ENCODE measurements at places on chromosomes 3 and 15.

DNA sequence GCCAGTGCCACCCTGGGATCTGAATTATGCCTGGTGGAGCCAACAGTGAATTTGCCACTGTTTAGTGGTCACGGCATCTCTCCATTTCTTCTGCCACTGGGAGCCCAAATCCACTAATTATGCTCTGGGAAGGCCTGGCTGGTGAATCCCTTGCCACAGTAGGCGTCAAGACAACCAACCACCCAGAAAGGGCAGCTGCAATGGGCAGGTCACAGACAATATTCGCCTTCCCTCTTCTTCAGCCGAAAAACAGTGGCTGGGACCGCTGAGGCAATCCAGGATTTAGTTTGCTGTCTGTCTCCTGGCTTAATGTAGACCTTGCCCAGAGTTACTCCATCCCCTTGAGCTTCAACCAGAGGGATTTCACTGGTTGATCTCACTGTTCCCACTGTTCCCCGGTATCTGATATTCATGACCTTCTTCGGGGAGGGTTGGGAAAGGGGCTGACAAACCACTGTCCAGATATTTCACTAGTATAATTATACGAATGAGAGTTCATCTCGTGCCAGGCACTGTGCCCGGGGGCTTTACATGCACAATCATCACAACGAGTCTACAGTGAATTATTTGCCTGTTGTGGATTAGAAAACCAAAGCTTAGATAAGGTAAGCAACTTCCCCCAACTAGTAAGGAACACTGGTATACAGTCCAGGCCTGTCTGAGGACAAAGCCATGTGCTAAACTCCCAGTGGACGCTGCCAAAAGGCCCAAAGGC, 49.9 kb upstream of the RAB6B start:
- no peaks in the 10 kb centered on the region for H3K36me3 ChIP-seq
- H3K4me3 ChIP-seq, result no peak overlapping the region
- H3K27ac ChIP-seq, result peak overlapping the region; percentile 27
- H3K4me1 ChIP-seq, result peaks cover 12% of the 10 kb centered on the region
- no peaks in the 10 kb centered on the region for H3K27me3 ChIP-seq

DNA sequence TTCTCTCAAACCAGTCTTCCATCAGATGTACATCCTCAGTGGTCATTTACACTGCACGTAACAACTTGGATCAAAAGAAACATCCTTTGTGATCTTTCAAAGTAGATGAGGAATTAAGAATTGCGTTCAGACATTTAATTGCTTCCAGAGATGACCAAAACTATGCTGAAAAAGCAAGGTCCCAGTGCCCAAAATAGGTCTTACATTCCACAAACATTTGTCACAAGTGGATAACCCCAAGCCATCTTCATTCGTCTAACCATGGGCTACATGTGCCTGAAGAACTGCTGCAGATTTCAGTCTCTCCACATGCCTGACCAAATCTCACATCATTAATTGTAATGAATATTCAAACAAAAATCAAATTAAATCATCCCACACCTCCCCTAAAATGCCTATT, 273.6 kb downstream of the SHOX2 start:
- H3K27ac ChIP-seq, result no peak overlapping the region
- H3K4me1 ChIP-seq, result no peaks in the 10 kb centered on the region
- H3K4me3 ChIP-seq, result no peak overlapping the region
- H3K36me3 ChIP-seq, result no peaks in the 10 kb centered on the region

- peak within 1 kb of the TSS; percentile 95 for H3K27ac ChIP-seq
- no peaks in the 10 kb centered on the region for H3K4me1 ChIP-seq
- H3K27me3 ChIP-seq, result no peaks in the 10 kb centered on the region
These were observed at the start of gene MYO1E for GRCh38 chr15:59372352-59373211. Gene MYO1E (minus strand): TSS chr15:59372871. CDS start chr15:59372500, 371 bp downstream.

DNA sequence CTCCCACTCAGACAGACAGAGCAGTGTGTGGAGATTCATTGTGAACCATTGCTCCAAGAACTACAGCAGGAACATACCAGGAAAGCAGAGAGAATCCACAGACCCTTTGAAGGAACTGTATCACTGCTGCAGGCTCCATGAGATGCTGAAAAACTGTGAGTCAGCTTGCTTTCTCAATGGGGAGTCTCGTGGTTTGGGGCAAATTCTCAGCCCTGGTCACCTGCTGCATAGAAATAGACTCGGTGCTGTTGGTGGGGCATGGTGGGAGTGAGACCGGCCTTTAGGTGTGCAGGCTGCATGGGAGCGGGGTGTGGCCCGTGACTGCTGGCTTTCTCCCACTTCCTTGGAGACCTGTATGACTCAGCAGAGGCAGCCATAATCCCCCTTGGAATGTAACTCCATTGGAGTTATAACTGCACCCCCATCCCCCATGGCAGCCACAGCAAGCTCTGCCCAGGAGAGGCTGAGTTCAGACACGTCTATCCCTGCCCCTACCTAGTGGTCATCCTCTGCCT, 35.6 kb downstream of the ALCAM start:
- no peak for DNase-seq
- no peaks in the 10 kb centered on the region for H3K27me3 ChIP-seq
- H3K36me3 ChIP-seq, result no peaks in the 10 kb centered on the region
- H3K27ac ChIP-seq, result no peak overlapping the region

DNA sequence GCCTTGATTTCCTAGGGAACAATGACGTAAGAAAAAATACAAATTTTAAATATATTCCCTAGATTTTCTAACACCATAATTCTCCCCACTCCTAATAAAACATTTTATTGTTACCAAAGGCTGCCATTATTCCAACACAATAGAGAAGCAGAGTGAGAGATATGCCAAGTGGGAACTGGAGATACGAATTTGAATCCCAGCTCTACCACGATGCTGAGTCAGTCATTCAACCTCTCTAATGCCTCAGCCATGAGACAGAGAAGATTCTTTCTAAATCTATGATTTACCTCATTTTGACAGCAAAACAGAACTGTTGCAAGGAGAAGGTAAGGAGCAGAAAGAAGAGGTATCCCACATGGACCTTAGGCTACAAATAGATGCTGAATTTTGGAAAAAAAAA, 112.5 kb downstream of the IGF2BP2 start:
- H3K27ac ChIP-seq, result no peak overlapping the region
- DNase-seq, result no peak
- no peaks in the 10 kb centered on the region for H3K4me1 ChIP-seq
- no peaks in the 10 kb centered on the region for H3K36me3 ChIP-seq

Data from heart left ventricle (tissue), 16 donors.